ENCODE measurements at places on chromosomes 2 and 18.

DNA sequence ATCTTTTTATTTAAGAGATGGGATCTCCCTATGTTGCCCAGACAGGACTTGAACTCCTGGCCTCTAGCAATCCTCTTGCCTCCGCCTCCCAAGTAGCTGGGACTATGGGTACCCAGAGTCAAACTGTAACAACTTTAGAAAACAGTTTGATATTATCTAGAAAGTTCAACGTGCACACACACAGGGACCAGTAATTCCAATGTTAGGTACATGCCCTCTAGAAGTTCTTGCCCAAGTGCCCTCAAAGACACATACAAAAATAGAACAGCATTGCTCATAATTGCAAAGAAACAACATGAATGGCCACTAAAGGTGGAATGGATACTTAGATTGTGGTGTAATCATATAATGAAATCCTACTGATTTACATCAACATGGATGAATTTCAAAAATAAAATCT, 12.6 kb upstream of the LPIN2 start:
- no peak for DNase-seq

- DNase-seq = no peak
These were observed 637.2 kb upstream of the ZEB2 start for GRCh38 chr2:145157036-145157675.

DNA sequence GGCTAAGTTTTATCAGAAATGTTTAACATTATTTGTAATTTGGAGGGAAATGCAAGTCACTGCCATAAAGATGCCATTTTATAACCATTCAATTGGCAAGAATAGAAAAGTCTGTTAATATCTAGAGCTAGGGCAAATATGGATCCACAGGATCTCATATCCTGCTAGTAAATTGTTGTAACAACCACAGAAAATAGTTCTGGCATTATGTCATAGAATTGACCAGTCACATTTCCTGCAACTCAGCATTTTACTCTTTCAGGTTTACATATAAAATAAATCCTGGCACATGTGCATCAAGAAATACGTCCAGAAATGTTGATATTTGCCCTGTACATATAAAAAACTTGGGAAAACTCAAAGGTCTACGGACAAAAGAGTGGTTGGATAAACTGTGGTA, 32.9 kb downstream of the OSBPL6 start:
- DNase-seq = no peak

- DNase-seq = no peak
These were observed 4.6 kb downstream of the TGIF1 start for GRCh38 chr18:3454365-3455089.

DNA sequence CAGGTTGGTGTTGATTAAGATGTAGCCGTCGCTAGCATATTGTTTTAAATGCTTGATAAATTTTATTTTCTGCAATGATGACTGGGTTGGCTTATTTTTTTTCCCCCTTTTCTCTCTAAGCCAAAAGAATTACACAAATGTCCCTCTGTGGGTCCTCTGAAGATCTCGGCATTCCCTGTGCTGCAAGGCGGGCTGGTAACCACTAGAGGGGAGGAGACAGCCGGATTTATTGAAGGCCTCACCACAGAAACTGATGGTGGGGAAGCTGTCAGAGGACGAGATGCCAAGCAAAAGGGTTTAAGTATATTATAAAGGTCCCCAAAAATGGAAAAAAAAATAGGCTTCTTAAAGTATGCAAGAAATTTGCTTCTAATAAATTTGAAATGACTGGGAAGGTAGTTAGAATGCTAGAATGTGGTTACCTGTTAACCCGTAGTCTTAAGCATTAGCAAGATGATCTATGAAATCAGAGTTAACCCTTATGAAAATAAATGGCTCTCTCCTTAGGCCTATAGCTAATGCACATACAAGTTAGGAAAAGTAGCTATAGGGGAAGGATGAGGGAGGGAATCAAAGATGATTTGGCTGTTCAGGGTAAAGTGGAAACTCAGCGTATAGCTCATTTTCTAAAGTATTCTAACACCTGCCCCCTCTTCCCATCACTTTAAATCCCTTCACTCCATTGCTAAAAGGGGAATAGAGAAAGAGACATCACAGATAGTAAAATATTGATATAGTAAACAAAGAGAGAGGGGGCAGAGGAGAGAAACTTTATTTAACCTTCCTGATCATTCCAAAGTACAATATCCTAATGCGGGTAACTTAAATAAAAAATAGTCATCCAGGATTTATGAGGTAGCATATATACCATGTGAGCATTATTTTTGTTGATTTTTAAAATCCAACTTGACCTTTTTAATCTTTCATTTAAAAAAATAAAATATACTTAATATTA, 894.5 kb upstream of the POU3F3 start:
- DNase-seq = no peak

DNA sequence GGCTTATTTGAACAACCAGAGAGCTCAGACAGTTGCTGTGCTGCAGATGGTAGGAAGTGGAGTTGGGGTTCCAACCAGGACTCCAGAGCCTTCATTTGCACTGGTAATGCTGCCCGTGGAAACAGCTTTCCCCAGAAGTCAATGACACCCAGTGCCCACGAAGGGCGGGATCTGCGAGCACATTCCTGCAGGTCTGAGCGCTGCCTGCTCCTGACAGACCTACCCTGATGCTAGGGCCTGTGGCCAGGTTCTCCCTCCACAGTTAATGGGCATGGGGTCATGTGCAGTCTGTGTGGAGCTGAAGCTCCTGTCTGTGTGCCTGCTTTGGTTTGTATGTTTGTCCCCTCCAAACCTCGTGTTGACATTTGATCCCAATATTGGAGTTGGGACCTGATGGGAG, 299.0 kb upstream of the HS6ST1 start:
- DNase-seq = no peak

DNA sequence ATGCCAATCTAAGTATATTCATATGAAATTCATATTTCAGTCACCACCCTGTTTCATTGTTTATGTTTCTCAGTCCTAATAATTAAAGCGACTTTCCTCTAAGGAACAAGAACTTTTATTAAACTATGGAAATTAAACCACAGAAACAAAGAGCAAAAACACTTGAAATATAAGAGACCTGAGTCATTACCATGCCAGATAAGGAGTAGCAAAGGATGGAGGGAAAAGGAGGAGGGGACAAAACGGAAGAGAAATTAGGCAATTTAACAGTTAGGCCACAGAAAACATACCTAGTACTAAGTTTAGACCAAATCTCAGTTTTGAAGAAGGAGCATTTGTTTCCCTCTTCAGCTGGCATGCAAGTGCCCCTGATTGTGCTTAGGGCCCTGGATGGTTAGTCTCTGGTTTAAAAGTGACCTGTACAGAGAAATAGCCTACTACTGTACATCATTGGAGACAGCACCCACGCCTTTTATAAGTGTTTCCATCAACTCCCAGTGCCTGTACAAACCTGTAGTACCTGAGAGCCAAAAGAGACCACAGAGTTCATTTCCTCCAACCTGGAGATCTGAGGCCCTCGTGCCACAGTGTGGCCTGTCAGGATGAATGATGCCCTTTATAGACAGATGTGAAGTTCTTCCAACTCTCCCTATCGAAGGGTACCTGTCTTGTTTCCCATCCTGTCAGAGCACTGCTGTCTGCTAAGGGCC, 74.5 kb downstream of the SPATS2L start:
- no peak for DNase-seq

GRCh38 chr2:127431408-127432023, 13.3 kb downstream of the PROC start:
- DNase-seq = no peak

- DNase-seq = no peak
These were observed 109.7 kb downstream of the LDLRAD4 start for GRCh38 chr18:13328213-13328612.

- DNase-seq = no peak
These were observed 269.3 kb downstream of the ALPK2 start for GRCh38 chr18:58359620-58360019.

GRCh38 chr18:34399892-34400291, 175.2 kb upstream of the NOL4 start:
- DNase-seq = no peak

DNA sequence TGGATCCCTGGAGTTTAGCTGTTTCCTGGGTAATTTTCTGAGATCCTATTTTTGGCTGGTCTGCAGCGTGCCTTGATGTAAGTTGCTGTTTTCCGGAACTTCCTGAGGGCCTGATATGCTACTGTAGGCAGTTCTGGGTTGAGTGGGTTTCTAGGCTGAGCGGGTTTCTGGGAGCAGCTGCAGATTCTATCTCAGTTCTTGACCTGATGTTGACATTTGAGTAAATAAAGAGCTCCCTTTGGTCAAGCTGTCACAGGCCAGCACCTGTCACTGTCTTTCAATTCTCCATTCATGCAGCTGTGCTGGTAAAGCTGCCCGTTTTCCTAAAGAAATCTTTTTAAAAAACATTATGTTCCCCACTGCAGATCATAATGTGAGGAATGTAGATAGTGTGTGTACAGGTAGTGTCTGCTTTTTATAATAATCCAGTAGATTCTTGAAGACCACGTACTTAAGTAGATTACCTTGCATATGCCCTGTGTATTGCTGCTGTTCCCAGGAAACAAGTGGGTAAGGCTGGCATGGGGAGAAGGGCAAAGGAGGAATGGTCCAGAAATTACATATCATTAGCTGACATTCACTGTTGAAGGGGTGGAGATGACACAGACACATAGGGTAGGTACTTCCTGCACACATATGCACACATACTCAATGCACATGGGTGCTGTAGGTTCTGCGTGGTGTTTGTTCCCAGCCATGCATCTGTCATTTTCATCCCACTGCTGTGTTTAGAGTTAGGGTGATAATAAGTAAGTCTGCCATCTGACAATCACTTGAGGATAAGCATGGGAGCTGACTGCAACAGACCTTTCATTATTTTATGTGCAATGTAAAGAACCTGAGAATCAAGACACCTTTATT, 25.9 kb downstream of the CD28 start:
- no peak for DNase-seq

DNA sequence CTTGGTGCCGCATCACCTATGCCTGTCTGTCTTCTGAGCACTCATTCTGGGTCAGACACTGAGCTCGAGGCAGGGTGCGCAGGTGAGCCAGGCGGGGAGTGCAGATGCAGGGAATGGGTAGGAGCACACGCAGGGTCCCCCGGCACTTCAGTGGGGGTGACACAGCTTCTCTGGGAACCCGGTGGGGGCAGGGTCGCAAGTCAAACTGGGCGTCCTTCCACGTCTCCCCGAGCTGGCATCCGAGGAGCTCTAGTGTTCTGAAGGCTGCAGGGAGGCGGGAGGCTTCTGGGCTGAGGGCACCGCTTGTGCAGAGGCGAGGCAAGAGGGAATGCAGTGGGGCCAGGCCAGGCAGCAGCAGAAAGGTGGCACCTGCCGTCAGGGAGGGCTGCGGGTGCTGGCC, 86.0 kb downstream of the DGKD start:
- DNase-seq = no peak

DNA sequence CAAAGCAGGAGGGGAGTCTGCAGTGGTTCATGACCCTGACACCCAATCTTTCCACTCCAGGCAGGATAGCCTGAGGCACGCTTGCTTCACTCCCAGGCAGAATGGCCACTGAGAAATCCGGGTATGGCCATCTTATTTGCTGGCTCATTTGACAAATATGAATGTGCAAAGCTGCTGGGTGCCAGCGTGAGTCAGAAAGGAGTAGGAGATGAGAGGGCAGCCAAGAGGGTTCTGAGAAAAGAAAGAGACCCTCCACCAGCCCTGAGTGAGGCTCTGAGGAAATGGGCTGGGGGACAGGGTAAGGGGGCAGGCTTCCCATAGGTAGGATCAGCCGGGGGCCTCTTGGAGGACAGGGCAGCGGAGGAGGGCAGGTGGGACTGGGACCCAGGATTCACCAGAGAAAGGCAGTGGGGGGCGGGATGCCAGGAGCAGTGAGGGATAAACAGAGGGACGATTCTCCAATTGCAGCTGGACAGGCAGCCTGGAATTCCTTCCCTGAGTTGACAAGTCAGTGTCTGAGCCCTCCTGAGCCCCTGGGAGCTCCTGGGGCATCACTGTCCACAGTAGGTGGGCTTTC, 15.2 kb downstream of the RAMP1 start:
- DNase-seq = no peak

GRCh38 chr2:232541195-232541960, 1.9 kb downstream of the CHRNG start:
- DNase-seq = no peak

DNA sequence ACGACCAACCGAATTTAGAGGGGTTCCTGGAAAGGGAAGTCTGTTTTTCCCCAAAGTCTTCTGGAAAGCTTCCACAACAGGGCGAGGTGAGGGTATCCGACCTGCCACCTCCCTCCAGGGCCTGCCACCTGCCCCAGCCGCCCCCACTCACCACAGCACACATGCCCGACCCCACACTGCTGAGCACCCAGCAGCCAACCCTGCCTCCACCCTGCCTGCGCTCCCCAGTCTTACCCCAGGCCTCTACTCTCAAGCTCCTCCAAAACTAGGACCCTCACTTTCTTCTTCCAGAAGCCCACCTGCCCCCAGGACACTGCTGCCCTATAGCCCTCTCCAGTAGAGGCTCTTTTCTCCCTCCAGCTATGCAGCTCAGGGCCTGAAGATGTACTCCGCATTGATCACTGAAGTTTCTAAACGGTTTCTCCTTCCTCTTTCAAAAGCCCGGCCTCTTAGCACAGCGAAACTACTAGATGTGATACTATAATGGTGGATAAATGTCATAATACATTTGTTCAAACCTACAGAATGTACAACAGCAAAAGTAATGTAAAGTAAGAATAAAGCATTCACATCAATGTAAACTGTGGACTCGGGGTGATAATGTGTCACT, 128.8 kb upstream of the SLC1A4 start:
- DNase-seq = no peak

DNA sequence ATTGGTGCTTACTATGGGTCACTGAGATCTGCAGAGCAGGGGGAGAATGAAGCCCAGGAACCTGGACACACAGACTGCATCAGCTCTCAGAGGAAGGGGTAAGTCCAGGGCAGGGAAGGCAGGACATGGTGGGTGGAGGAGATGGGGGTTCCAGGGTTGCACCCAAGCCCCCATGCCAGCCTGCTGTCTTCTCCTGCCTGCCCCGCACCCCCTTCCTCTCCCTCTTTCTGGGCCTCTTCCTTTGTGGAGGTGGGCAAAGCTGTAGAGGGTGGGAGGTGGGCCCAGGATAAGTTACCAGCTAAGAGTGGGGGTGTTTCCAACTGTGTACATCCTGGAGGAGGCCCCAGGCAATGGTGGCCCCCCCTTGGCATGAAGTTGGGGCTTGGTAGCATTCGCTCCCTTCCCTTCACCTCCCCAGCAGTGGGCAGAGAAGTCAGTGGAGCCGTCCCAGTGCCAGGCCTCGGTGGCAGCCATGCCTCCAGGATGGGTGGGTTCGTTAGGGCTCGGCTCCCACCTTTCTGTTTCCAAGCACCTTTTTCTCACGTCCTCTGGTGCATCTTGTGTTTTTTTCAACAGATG, 132.2 kb downstream of the CLIP4 start:
- no peak for DNase-seq

All from GM12864 (cell line).